Nephron progenitor cell (in vitro differentiated cells): ENCODE measurements at places on chromosomes 1 and 21.

- no peak for DNase-seq
These were observed 13.2 kb upstream of the GRIK3 start for GRCh38 chr1:37047542-37047941.

DNA sequence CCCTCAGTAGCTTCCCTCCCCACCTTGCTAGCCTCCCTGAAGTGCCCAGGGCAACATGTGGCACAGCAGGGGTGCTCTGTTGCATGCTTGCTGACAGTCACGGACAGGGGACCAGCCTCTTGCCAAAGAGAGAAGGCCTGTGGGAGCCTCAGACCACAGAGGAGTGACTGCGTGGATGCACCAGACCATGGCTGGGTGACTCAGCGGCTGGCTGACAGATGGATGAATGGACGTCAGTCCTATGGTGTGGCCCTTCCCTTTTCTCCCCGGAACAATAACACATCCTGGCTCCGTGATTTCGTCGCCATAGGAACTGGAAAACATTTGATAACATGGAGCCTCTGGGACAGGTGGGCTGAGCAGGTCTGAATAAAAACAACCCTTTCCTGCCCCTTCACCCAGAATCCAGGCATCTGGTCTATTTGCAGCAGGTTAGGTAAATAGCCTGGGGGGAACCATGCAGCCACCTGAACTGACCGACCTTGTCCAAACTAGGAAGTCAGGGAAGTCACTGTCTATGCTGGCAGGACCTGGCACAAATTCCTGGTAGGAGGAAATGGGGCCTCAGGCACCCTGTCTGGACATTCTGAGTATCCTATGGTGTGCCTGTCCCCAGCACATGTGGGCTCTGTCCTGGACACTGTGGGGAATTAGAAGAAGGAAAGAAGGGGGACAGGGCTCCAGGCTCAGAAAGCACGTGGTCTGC lies 53.3 kb downstream of the NENF start:
- peak; percentile 23 for DNase-seq

- no peak for DNase-seq
These were observed 27.3 kb downstream of the ZBTB8OS start for GRCh38 chr1:32622806-32623681.

- DNase-seq: no peak
These were observed 111.4 kb downstream of the DHRS3 start for GRCh38 chr1:12506281-12507280.

- DNase-seq: no peak
These were observed 17.3 kb downstream of the ODF2L start for GRCh38 chr1:86378813-86379212.

- DNase-seq: no peak
These were observed 20.3 kb upstream of the CXADR start for GRCh38 chr21:17492415-17493168.

GRCh38 chr1:61171346-61171745 lies 89.0 kb downstream of the NFIA start:
- no peak for DNase-seq

GRCh38 chr1:184340984-184341383 lies 45.8 kb upstream of the C1orf21 start:
- no peak for DNase-seq

- DNase-seq: no peak
These were observed 537.4 kb upstream of the RGS18 start for GRCh38 chr1:191620883-191621282.

- DNase-seq: no peak
These were observed 16.2 kb downstream of the SYNC start for GRCh38 chr1:32686387-32686786.

GRCh38 chr1:166869318-166870099 lies 6.6 kb downstream of the TADA1 start:
- DNase-seq: no peak

DNA sequence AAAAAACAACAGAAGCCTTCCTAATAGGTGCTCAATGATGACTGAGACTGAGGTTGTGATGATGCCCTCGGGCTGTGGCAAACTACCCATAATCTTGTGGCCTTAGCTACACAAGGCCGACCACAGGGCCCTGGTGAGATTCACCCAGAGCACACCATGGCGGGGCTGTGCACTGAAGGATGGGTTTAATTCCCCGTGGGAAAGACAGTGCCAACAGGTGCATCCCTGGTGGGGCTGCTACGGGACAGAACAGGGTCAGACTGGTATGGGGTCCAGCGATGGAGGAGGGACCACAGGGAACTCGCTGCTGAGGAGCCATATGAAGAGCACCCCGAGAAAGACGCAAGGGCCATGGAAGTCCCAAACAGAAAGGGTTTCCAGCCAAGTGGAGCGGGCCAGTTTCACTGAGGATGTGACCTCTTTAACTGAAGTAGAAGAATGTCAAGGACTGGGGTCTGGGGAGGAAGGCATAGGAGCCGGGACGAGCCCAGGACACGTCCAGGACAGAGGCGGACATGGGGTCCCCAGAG lies 21.3 kb downstream of the PRDM15 start:
- DNase-seq: no peak

GRCh38 chr21:27108701-27109100 lies 141.8 kb upstream of the ADAMTS5 start:
- DNase-seq: no peak

DNA sequence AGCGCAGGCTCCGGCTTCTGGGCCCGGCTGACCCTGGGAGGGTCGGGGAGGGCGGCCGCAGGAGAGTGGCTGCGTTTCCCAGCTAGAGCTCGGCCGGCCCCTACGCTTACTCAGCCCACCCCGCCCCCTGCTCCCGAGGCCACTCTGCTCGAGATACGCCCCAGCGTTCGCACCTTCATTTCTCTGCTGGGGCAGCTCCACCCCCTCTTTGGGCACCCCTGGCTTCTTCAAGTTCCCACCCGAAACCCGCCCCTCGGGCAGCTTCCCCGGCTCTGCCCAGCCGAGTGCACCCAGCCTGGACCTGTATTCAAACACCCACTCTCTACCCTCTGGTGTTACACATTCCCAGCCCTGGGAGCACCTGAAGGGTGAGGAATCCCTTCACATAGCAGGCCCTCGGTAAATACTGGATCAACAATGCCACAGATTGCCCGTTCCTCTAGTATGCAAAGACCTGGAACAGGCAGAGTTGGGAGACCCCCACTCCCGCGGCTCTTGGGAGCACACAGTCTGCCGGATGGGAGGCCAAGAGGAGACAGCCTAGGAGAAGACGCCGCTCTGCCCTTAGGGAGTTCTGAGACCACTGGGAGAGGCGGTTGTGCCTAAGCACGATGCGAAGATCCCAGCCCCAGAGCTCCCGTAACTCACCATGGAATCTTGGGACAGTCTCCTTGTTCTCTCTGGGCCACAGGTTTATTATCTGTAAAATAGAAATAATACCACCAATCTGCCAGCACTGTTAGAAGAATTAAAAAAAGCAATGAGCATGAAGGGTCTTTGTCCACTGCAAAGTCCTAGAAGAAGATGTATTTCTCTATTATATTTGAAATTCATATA lies 566 bp upstream of the PAQR7 start:
- DNase-seq: no peak

DNA sequence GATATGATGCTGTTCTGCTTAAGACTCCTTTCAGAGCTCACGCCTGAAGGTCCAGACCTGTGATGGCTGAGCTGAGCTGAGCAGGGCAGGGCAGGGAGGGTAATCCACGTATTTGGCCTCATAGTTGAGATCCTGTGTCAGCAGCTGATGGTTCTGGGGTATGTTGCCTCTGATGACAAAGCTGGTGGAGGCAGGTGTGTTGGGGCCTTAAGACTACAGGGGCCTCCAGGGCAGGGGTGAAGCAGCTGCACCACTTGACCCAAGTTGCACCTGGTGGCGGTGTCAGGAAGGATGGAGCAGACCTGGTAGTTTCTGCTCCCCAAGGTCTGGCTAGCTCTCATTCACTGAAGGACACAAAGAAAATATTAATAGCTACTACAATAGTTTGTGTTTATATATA lies 57.0 kb downstream of the FCRL5 start:
- DNase-seq: no peak

GRCh38 chr1:77182083-77182482 lies 37.1 kb downstream of the PIGK start:
- no peak for DNase-seq

DNA sequence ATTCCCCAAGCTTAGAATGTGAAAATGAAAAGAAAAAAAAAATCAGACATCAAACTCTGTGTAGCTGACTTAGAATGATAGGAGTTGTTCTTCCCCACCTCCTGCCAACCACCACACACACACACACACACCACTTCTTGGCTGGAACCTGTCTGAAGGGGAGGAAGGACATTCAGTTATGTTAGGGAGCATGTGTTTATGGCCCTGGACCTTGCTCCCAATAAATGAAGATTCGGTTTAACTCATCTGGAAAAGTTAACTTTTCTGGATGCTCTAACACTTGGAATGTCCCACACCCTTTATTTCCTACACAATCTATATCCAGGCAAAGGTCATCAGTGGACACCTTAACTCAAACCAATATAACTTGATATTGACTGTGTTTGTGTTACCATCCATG lies 112.4 kb downstream of the DAB1 start:
- DNase-seq: no peak

DNA sequence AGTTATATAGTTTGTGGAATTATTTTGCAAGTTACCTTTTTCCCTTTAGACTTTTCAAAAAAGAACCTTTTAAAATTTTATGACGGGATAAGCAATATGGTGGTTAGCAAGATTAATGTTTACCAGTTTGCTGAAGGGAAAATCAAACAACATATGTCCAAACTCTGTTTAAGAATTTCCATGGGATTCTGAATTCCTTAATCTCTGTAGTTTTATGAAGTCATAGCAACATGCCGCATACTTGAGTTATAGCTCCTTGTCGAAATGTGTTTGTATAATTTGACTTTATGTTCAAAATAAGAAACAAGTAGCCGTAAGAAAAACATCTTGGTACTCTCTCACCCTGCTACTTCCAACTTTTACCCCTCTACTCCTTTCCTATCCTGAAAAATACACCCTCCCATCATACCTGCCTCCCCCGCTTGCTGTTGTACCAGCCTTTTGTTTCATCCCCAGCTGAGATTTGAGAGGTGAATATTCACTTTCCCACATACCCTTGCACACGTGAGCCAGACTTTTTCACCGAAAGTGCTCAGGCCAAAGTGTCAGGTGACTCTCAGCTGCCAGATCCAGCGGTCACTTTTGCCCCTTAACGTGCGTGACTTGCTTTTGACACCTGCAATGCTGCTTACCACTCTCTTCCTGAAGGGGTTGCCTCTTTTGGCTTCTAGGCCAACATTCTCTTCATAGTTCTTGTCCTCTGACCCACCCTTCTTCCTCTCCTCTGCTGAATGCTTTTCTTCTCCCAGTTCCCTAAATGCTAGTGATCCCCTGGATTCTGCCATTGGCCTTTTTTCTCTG lies 83.5 kb upstream of the ZNF326 start:
- DNase-seq: no peak

GRCh38 chr1:2431518-2431917 lies 19.2 kb upstream of the PEX10 start:
- DNase-seq: no peak

DNA sequence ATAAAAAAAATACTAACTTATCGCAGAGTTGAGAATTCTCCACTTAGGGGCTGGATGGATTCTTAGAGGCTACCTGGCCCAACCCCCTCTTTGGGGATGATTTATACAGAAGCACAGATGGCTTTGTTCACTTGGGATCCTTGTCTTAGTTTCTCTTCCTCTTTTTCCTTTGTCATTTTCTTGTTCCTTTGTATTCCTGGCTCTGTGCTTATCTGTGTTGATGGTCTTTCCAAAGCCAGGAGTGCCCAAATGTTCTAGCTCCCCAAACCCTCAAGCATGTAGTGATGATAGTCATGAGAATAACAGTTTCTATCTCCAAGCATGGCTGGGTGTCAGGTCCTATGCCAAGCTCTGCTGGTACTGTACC lies 27.4 kb downstream of the EPHB2 start:
- DNase-seq: no peak

- DNase-seq: no peak
These were observed 1.7 kb downstream of the LYST start for GRCh38 chr1:235864931-235865525.

DNA sequence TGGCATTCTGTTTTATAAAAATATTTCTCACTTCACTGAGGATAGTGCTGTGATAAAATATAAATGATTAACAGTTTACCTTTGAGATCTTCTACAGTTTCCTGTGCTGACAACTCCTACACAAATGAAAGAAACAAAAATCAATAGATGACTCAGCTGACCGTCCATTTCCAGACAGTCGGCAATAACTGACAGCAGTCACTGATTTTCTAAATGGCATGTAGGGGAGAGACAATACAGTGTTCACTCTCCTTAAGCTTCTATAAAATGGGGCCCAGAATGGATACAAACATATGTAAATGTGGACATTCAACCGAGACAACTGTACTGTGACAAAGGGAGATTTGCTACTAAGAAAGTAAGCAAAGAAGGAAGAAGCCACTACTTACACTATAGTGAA lies 34.3 kb downstream of the PCNX2 start:
- DNase-seq: no peak

GRCh38 chr1:38221006-38221649 lies 174.5 kb upstream of the POU3F1 start:
- DNase-seq: no peak

DNA sequence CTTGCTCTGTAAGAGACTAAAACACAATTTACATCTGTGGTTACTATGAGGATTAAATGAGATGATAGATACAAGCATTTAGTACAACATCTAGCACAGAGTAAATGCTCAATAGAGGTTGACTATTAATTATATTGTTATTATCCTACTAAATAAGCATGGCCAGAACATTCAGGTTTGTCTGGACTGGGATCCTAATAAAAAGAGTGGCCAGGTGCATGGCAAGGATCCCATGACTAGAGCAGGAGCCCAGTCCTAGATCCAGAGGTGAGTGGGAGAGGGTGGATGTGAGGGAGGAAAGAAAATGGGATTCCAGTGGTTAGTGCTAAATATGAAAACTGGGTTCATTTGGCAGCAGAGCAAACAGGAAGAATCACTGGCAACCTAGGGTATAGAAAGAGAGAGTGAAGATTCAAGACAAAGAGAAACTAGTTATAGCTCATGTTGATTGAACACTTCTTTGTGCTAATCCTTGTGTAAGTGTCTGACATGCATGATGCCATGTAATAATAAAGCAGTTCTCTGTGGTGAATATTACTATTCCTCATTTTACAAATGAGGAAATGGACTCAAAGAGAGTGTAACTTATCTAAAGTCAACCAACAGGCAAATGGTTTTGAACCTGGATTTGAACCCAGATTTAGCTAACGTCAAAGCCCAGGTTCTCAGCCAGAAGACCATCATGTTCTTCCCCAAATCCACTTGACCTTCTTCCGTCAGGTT lies 71.1 kb upstream of the FGGY start:
- DNase-seq: no peak

- peak; percentile 52 for DNase-seq
These were observed 14.7 kb upstream of the KCNE1 start for GRCh38 chr21:34526618-34527290.
